ENCODE measurements at places on chromosomes 4 and X.

DNA sequence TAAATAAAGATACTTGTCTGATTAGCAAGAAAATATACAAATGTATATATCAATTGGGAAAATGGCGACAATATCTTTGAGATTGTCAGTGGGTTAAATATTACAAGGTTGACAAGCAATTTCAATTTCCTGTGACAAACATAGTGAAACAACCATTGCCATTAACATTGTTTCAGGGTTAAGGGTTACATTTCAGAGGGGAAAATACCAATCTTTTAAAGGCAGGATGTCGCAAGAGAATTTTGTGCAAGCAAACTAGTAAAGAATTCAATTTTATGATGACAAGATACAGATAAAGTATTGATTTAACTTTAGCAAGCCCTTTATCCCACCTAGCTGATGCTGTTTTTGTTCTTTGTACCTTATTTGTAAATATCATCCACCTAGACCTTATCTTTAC is 305.8 kb upstream of the GRIA3 start:
- no peak for DNase-seq

GRCh38 chr4:181525634-181526033 is 717.6 kb upstream of the TENM3 start:
- no peak for DNase-seq

- no peak for DNase-seq
Measured at GRCh38 chr4:175691791-175692190, 120.3 kb downstream of the GPM6A start.

DNA sequence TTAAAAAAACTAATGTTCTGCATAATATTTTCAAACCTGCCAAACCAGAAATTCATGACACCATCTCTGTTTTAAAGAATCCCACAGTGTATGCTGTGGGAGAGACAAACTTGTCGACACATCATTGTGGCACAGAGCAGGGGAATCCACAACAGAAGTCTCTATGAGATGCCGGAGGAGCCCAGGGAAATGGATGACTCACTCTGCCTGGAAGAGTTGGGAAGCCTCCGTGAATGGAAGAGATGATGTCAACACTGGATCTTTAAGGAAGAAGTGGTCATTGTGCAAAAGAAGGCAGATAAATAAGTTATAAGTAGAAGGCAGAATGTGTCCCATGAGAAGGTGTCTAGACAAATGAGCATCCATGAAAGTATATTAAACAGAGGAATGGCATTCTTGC is 595.1 kb downstream of the RAB28 start:
- no peak for DNase-seq

GRCh38 chrX:38086451-38087215 is 80.3 kb downstream of the SYTL5 start:
- peak; percentile 52 for DNase-seq
